ENCODE measurements at places on chromosomes 7 and 10. TPM values are rescaled to one million over a fixed set of nuclear protein-coding genes. Genes with fewer than 3 reads are reported as not detected.

Gene TBXAS1
- total RNA-seq, result 9.0 TPM

Gene FGFR2
- total RNA-seq, result 0.23 TPM

Gene WNT2
- not detected for total RNA-seq

Gene ZNF467
- total RNA-seq, result 6.8 TPM

Gene YWHAG
- total RNA-seq, result 145 TPM

Gene CTTNBP2
- total RNA-seq, result 3.9 TPM

Gene RBP3
- total RNA-seq, result not detected

DNA sequence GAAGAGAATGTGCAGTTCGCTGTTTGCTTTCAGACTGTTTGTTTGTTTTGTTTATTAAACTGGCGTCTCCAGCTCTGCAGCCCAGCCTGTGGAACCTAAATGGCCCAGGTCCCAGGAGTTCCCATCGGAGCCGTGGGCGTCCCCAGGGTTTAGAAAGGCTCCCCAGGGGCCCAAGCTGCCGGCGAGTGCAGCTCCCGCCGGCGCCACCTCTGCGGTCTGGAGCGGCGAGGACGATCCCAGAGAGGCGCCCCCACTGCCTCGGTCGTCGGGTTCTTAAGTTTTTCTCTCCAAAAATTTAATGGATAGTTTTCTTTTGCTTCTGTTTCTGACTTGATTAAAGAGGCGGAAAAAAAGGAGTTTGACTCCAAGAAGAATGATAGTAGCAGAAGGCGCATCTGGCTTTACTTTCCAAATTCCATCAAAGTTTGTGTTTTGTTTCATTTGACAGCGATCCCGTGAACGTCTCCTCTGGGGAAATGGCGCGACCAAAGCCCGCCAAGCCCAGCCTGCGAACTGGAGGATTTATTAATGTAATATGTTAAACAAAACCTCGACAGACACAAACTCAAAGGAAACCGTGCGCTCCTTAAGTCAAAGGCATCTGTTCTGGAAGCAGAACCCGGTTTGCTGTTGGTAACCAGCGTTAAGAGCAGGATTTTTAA, 718 bp upstream of the FZD1 start:
- DNase-seq, result no peak

DNA sequence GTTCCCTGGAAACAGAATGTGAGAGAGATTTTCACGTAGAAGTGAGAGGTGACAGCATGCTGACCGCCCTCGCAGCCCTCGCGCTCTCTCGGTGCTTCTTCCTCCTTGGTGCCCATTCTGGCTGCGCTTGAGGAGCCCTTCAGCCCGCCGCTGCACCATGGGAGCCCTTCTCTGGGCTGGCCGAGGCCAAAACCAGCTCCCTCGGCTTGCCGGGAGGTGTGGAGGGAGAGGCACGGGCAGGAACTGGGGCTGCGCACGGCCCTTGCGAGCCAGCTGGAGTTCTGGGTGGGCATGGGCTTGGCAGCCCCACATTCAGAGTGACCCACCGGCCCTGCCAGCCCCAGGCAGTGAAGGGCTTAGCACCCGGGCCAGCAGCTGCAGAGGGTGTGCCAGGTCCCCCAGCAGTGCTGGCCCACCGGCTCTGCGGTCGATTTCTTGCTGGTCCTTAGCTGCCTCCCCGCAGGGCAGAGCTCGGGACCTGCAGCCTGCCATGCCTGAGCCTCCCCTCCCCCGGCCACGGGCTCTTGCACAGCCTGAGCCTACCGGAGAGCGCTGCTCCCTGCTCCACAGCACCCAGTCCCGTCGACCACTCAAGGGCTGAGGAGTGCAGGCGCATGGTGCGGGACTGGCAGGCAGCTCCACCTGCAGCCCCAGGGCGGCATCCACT, 888.7 kb upstream of the ZWINT start:
- no peak for DNase-seq

DNA sequence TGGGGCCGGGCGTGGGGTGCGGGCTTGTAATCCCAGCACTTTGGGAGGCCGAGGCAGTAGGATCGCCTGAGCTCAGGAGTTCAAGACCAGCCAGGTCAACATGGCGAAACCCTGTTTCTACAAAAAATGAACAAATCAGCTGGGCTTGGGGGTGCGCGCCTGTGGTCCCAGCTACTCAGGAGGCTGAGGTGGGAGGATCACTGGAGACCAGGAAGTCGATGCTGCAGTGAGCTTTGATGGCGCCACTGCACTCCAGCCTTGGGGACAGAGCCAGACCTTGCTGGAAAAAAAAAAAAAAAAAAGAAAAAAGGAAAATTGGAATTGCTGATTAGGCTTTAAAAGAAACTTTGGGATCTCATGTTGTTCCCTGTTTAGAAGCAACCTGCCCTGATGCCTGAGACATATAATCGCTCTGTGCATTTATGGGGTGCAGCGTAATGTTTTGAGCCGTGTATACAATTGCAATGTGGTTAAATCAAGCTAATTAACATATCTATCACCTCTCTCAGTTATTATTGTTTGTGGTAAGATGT, 851 bp downstream of the AKR1E2 start:
- no peak for DNase-seq

DNA sequence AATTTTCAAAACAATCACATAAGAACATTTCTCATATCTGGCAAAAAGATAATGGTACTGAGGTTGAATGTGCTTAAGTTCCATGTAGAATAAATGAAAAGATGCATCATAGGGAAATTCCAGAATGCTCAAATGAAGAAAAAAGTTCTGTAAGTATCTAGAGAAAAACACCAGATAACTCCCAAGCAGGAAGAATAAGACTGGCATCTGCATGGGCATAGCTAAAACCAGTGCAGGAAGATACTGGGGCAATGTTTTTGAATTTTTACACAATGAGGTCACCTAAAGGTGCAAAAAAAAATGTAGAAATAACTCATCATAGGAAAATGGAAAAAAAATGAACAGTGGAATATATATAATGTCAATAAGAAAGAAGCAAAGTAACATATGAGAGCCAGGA, 275.2 kb downstream of the BAMBI start:
- DNase-seq, result no peak

DNA sequence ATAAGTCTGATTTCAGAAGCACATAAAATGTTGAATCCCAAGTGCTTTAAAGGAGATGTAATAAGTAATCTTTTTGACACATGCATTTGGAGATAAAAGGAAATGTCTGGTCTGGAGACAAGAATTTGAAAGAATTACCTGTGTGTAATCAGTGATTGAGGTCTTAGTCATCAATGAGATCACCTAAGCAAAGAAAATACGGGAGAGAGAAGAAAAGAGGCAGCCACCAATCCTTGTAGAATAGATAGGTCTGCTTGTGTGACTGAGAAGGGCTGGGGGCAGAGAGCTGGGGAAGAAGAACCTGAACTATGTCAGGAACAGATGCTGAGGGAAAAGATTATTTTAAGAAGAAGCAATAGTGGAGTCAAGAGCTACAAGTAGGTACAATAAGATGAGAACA, 49.3 kb upstream of the ITPRID1 start:
- no peak for DNase-seq

GRCh38 chr7:158238616-158239289, 348.9 kb downstream of the PTPRN2 start:
- DNase-seq, result no peak

GRCh38 chr10:110772454-110773025, 99.2 kb upstream of the PDCD4 start:
- DNase-seq, result no peak

DNA sequence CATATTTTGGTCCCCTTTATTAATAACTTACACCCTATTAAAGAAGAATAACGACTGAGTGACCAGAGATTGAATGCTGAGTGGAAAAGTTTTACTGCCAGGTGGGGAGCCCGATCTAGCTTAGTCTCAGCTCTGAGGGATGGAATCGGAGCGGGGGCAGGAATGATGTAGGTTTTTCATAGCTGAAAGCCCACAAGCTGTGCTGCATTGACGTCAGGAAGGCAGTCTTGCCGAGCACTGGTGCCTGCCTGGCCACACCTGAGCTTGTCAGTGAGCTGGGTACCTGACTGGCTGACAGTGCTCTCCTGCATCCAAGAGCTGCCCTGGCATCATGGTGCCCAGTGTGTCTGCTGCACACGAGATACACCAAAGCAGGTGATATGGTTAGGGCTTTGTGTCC, 34.8 kb downstream of the GRK5 start:
- no peak for DNase-seq

DNA sequence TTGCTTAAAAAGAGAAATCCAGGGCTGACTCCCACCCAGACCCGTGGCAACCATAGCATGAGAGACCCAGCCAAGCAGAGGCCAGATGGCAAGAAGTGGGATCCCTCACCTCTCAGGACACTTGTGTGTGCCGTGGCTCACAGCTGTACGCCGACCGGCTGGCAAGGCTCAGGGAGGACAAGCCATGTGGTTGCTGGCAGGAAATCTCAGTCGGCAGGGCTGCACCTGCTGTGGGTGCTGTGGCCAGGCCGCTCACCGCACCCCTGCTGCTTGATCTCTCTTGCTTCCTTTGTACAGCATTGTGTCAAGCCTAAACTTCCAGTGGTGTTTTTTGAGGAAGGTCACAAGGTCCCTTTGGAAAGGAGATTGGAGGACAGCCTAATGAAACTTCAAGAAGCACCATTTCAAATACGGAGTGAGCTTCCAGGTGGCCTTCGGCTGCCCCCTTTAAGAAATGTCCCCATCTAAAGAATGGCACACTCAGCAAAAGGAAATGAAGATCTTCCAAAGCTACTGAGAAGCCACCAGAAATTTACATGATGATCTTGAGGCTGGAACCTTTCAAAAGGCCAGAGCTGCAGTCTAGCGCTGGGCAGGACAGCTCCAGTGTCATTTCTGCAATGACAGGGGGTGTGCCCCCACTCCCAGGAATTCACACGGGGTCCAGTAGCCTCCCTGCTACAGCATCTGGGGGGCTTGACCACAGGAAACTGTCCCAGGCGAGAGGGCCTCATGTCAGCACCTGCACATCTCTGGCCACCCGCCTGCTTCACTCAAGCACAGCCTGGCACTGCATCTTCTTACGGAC, 409.0 kb upstream of the MGMT start:
- no peak for DNase-seq

DNA sequence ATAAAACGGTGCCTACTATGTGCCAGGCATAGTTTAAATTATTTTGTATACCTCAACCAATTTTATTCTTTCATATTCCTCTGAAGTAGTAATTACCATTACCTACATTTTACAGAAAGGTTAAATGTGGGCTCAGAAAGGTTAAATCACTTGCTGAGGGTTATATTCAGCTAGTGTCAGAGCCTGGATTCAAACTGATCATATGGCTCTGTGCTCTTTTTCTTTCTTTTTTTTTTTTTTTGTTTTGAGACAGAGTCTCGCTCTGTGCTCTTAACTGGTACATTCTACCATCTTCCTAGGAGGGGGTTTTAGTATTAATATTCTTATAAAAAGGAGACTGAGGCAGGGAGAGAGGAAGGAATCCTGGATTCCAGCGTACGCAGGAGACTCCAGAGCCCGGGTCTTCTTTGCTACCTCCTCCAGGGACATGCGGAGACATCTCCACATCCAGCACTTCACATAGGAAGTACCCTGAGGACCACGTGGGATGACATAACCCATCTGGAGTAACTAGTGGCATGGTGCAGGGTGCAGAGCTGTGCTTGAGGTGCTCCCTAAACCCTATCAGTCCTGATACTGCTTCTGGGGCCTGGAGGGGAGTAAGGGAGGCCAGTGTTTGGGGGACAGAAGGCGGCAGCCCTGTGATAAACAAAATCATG, 29.6 kb upstream of the ATXN7L1 start:
- no peak for DNase-seq

DNA sequence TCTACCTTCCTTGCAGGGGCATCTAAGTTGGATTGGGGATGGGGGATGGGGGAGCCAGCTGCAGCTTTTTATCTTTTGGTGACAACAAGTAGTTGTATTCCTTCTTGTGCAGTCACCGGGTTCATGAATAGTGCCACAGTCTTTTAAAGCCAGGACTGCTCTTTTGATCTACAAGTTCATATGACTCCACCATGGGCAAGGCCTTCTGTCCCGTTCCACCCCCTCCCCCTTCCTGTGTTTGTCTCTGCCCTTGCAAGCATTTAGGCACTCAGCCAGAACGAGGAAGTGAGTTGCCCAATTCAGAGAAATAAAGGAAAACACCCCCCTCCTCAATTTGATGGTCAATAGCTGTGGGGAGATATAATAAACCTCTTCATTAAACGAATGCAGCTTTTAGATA, 44.8 kb upstream of the EGR2 start:
- no peak for DNase-seq

GRCh38 chr10:48682265-48682664, 2.4 kb upstream of the WDFY4 start:
- DNase-seq, result no peak

DNA sequence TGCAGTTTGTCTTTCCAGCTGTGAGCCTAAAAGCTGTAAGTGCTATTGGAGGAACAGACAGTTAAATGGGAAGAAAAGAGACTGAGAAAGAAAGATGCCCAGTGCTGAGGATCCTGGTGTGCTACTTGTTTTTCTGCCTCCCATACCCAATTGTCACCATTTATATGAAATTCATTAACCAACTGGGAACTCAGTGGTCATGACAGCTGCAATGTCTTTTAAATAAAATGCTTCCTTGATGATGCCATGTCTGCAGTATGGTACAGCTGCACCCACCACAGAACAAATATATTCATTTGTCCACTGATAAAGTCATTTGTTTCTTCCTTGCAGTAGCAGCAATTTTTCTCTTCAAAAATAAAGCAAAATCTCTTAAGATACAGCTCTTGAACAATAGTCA, 15.6 kb upstream of the RTKN2 start:
- no peak for DNase-seq

All from glomerular endothelial cell (primary cell).